Heart left ventricle (tissue), 16 donors: ENCODE measurements at places on chromosomes 4 and X. TPM values are rescaled to one million over a fixed set of nuclear protein-coding genes. Genes with fewer than 3 reads are reported as not detected.
A peak's percentile ranks its signal among the peaks of the same experiment; 100 is the strongest.

GRCh38 chrX:147739196-147739595 lies 172.5 kb upstream of the FMR1 start:
- H3K4me1 ChIP-seq, result no peaks in the 10 kb centered on the region
- H3K27ac ChIP-seq, result no peak overlapping the region
- no peak for DNase-seq

GRCh38 chrX:78945186-78945912 lies at the start of gene P2RY10:
Gene P2RY10 (plus strand): TSS chrX:78945391. CDS start chrX:78960521, 15,130 bp downstream.
- H3K36me3 ChIP-seq, result no peaks in the 10 kb centered on the region
- no peak within 1 kb of the TSS for H3K27ac ChIP-seq
- H3K27me3 ChIP-seq, result no peaks in the 10 kb centered on the region
- H3K4me3 ChIP-seq, result no peak within 1 kb of the TSS
- no peak for DNase-seq
- no peaks in the 10 kb centered on the region for H3K4me1 ChIP-seq

DNA sequence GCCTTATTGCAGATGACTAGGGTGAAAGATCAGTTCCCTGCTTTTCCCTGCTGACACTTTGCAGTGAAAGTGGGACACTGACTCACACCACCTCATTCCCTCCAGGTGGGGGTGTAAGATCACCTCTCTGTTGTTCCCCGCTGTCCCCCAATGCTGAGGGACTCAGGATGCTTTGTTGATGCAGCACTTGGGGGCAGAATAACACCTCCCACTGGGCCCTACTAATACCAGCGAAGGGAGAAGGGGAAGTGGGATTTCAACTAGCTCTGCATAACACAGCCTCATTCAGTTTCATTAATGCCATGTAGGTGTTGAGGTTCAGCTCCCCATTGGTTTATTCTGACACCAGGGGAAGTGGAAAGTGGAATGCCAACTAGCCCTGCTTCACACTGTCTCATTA lies 43.6 kb upstream of the IL1RAPL2 start:
- H3K4me3 ChIP-seq, result no peak overlapping the region
- H3K36me3 ChIP-seq, result no peaks in the 10 kb centered on the region
- no peaks in the 10 kb centered on the region for H3K27me3 ChIP-seq
- no peaks in the 10 kb centered on the region for H3K4me1 ChIP-seq
- H3K27ac ChIP-seq, result no peak overlapping the region
- DNase-seq, result no peak

DNA sequence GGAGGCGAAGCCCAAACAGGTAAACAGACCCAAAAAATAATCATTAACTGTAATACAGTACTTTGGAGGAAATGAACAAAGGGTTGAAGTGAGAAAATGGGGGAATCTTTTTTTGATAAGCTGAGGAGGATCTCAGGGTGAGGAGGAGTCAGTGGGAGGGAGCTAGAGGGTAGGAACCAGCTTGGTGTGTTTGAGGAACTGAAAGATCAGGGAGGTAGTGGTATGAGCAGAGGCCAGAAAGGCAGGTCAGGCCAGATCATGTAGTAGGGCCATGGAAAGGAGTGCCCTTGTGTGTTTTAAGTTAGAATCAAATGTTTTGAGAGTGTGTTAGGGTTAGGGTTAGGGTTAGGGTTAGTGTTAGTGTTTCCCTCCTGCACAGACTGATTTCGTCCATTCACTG lies 48.8 kb downstream of the PPP2R2C start:
- H3K4me3 ChIP-seq, result no peak overlapping the region
- DNase-seq, result no peak
- no peak overlapping the region for H3K27ac ChIP-seq
- no peaks in the 10 kb centered on the region for H3K27me3 ChIP-seq
- H3K4me1 ChIP-seq, result no peaks in the 10 kb centered on the region

GRCh38 chrX:155819525-155819924 lies 61.6 kb upstream of the VAMP7 start:
- DNase-seq, result no peak
- no peak overlapping the region for H3K27ac ChIP-seq
- no peaks in the 10 kb centered on the region for H3K27me3 ChIP-seq
- no peak overlapping the region for H3K4me3 ChIP-seq
- no peaks in the 10 kb centered on the region for H3K4me1 ChIP-seq
- no peaks in the 10 kb centered on the region for H3K36me3 ChIP-seq

DNA sequence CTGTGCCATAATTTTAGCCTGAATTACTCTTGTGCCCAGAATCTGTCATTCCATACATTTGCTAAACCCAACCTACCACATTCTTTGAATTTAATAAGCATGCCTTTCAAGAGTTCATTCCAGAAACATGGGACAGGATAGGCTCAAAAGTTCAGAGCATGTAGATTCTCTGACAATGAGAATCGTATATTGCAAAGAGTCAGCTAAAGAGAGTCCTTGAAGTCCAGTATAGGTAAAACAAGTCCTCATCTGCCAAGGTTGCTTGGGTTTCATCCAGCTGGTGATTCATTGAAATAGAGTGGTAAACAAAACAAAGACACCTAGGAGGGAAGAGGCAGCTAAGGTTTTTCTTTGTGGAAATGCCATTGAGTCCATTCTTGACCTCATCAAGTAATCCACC lies 249.3 kb upstream of the DIPK2B start:
- DNase-seq, result no peak
- no peaks in the 10 kb centered on the region for H3K27me3 ChIP-seq
- H3K4me3 ChIP-seq, result no peak overlapping the region
- H3K4me1 ChIP-seq, result no peaks in the 10 kb centered on the region
- H3K27ac ChIP-seq, result no peak overlapping the region

GRCh38 chrX:119753639-119754257 lies 4.6 kb upstream of the SOWAHD start:
- no peaks in the 10 kb centered on the region for H3K36me3 ChIP-seq
- H3K27ac ChIP-seq, result no peak overlapping the region
- H3K4me1 ChIP-seq, result peaks cover 11% of the 10 kb centered on the region
- H3K27me3 ChIP-seq, result no peaks in the 10 kb centered on the region
- DNase-seq, result no peak
- no peak overlapping the region for H3K4me3 ChIP-seq

DNA sequence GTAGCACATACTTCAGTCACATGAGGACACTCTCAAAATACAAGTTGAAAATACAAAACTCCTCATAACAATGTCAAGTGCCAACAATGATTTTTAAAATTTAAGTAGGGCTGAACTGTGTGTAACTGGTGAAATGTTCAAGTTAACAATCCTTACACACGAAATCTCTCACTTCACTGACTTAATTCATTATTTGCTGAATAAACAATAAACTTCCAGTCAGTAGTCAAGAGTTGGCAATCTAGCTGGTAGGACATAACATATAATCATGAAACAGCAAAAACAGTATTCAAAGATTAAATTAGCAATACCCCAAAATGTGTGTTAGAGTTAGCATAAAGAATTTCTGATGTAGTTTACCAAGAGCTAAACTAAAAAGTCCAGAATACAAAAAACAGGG lies 1.9 kb upstream of the RAB33B start:
- H3K27me3 ChIP-seq, result no peaks in the 10 kb centered on the region
- no peak overlapping the region for H3K4me3 ChIP-seq
- H3K27ac ChIP-seq, result no peak overlapping the region
- H3K36me3 ChIP-seq, result no peaks in the 10 kb centered on the region
- no peak for DNase-seq
- H3K4me1 ChIP-seq, result peaks cover 27% of the 10 kb centered on the region

- DNase-seq, result peak; percentile 73
- H3K27me3 ChIP-seq, result no peaks in the 10 kb centered on the region
- peak overlapping the region; percentile 72 for H3K4me3 ChIP-seq
- peak overlapping the region; percentile 88 for H3K27ac ChIP-seq
- no peaks in the 10 kb centered on the region for H3K4me1 ChIP-seq
- H3K36me3 ChIP-seq, result no peaks in the 10 kb centered on the region
Measured at GRCh38 chrX:20265221-20265725, 1.4 kb downstream of the RPS6KA3 start.

GRCh38 chr4:110364911-110365520 lies 110.9 kb upstream of the ENPEP start:
- no peaks in the 10 kb centered on the region for H3K4me1 ChIP-seq
- peak; percentile 43 for DNase-seq
- H3K27ac ChIP-seq, result peak overlapping the region; percentile 46
- H3K27me3 ChIP-seq, result no peaks in the 10 kb centered on the region
- H3K36me3 ChIP-seq, result no peaks in the 10 kb centered on the region

GRCh38 chr4:153528705-153529485 lies 62.7 kb downstream of the TMEM131L start:
- DNase-seq, result no peak
- peak overlapping the region; percentile 47 for H3K27ac ChIP-seq
- H3K36me3 ChIP-seq, result no peaks in the 10 kb centered on the region
- H3K4me3 ChIP-seq, result no peak overlapping the region
- peaks cover 34% of the 10 kb centered on the region for H3K4me1 ChIP-seq

DNA sequence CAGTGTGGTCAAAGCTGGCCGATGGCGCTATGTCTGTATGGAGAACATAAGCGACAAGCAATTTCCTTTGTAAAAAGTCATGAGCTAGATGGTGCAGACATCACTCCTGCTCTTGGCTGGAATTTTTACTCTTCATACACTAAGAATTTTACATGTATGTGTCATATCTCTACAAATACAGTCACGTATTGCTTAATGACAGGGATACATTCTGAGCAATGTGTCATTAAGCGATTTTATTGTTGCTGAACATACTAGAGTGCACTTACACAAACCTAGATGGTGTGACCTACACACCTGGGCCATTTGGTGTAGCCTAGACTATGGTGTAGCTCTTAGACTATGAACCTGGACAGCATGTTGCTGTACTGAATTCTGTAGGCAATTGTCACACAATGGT lies 185.4 kb downstream of the SOWAHB start:
- H3K27me3 ChIP-seq, result no peaks in the 10 kb centered on the region
- H3K4me1 ChIP-seq, result peaks cover 12% of the 10 kb centered on the region
- DNase-seq, result no peak
- peaks cover 20% of the 10 kb centered on the region for H3K36me3 ChIP-seq
- H3K27ac ChIP-seq, result no peak overlapping the region

- H3K4me1 ChIP-seq, result peaks cover 6% of the 10 kb centered on the region
- peak overlapping the region; percentile 42 for H3K27ac ChIP-seq
- H3K27me3 ChIP-seq, result no peaks in the 10 kb centered on the region
- no peaks in the 10 kb centered on the region for H3K36me3 ChIP-seq
- DNase-seq, result no peak
Measured at GRCh38 chr4:24778464-24779225, 16.7 kb upstream of the SOD3 start.

GRCh38 chr4:52670121-52670520 lies 11.0 kb upstream of the USP46 start:
- no peaks in the 10 kb centered on the region for H3K4me1 ChIP-seq
- no peak overlapping the region for H3K4me3 ChIP-seq
- no peak for DNase-seq
- no peaks in the 10 kb centered on the region for H3K27me3 ChIP-seq

LDB2 gene
- total RNA-seq, result 31.3 TPM

CHIC2 gene
- 5.5 TPM for total RNA-seq

GAGE2A gene
- total RNA-seq, result not detected

DGKK gene
- not detected for total RNA-seq

MAGEE2 gene
- total RNA-seq, result not detected

NMU gene
- total RNA-seq, result not detected

RAB40AL gene
- total RNA-seq, result 0.63 TPM
